Thoracic aorta (tissue), 2 donors: ENCODE measurements at places on chromosomes 6 and 20.

GRCh38 chr20:35992713-35993335, 24.4 kb downstream of the CNBD2 start:
- H3K36me3 ChIP-seq = no peaks in the 10 kb centered on the region
- H3K4me3 ChIP-seq = peak overlapping the region; percentile 34
- no peaks in the 10 kb centered on the region for H3K27me3 ChIP-seq

DNA sequence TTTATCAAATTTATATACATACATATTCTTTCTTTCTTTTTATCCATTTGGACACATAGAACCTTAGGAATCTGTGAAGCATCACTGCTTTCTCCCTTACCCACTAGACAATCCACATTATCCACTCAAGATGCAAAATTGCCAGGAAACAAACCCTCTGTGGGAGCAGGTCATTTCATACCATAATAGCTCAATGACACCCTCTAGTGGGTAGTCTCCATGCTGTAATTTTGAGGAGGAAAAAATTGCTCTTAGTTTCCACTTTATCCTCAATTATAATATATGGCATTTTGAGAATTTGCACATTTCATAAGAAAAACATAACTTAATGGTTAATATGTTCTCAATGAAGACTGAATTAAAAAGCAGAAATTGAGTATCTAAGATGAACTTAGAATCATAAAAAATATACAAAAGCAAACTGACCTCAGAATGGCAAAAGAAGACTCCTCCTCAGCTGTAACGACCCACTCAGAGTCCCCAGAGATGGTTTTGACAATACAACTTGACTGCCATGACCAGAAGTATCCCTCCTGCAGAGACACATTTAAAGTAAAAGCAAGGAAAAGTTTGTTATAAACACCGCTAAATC, 164.1 kb downstream of the FRK start:
- H3K27me3 ChIP-seq = no peaks in the 10 kb centered on the region
- H3K36me3 ChIP-seq = no peaks in the 10 kb centered on the region
- H3K4me3 ChIP-seq = no peak overlapping the region
- H3K4me1 ChIP-seq = no peaks in the 10 kb centered on the region
- no peak overlapping the region for H3K27ac ChIP-seq
- no peak for DNase-seq

DNA sequence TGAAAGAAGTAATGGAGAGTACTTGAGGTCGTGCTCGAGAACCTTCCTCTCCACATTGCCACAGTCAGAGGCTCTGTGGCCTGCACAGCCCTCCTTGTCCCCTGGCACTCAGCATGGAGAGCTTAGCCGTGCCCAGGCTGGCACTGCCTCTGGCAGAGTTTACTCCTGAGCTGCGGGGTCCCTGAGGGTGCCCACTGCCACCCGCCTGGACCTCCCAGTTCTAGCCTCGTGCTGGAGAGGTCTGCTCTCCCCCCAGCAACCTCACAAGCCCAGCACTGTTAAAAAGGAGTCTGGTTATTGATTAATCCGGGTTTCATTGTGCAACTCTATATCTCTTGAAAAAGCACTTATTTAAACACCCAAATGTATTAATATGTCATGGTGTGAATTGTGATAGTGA, 226.8 kb downstream of the TMEM242 start:
- no peak overlapping the region for H3K4me3 ChIP-seq
- DNase-seq = no peak
- no peaks in the 10 kb centered on the region for H3K27me3 ChIP-seq
- no peaks in the 10 kb centered on the region for H3K36me3 ChIP-seq

DNA sequence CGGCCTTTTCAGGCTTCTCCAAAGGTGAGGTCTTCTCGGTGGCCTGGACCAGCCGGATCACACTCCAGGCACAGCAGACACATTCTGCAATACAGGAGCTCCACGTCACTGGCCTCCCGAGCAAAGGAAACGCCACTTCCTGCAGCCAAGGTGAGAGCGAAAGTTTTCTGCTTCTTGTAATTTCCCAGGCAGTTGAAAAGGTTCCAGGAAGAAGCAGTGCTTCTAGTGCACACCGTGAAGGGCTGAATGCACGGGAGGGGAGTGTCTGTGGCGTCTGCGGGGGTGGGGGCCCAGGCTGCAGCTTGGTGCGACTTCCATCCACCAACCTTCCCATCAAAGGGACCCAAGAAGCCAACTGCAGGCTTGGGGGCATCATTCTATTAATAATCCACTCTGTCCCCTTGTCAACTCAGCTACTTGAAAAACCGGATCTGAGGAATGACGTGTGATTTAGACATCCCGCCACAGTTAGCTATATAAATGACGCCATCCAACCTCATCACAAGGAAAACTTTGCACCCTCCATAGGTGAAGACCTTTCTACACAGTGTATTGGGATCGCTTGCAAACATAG, 61.1 kb downstream of the NFATC2 start:
- H3K27me3 ChIP-seq = no peaks in the 10 kb centered on the region
- no peaks in the 10 kb centered on the region for H3K36me3 ChIP-seq
- H3K27ac ChIP-seq = no peak overlapping the region
- H3K4me3 ChIP-seq = no peak overlapping the region
- no peaks in the 10 kb centered on the region for H3K4me1 ChIP-seq

DNA sequence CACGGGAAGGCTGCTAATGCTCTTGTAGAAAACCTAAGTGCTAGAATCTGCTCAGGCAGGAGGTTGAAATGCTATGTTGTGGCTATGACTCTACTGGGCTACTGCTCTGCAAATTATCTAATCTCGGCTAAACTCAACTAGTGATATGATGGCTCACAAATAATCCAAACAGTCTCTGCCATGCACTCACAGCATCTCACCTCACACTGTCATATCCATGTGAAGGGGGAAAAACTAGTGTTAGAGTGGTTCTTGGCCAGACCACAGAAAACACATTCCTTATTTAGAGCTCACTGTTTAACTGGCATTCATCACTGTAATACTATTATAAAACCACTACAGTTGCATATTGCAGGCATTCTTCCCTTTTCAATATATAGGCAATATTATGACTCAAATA, 81.8 kb upstream of the DST start:
- DNase-seq = no peak
- H3K4me3 ChIP-seq = no peak overlapping the region
- H3K27me3 ChIP-seq = no peaks in the 10 kb centered on the region
- no peaks in the 10 kb centered on the region for H3K36me3 ChIP-seq

DNA sequence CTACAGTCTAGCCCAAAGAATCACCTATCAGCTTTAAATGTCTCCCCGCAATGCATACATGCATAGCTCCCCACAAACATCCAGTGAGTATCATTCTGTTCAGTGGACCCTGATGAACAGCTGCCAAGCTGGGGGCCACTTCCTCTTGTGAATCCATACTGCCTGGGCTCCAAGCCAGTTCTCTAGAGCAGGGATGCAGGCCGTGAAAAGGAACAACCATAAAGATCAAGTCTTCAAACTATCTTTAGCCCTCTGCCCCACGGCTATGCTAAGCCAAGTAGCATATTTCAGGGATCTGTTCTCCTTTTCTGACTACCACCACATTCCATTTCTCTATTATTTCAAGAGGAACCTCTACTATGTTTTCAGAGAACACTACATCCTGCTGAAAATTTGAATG, 191.7 kb upstream of the BTBD3 start:
- H3K36me3 ChIP-seq = no peaks in the 10 kb centered on the region
- H3K27ac ChIP-seq = no peak overlapping the region
- H3K4me3 ChIP-seq = no peak overlapping the region
- H3K4me1 ChIP-seq = no peaks in the 10 kb centered on the region
- no peak for DNase-seq
